ENCODE measurements at places on chromosomes 5 and 9.

DNA sequence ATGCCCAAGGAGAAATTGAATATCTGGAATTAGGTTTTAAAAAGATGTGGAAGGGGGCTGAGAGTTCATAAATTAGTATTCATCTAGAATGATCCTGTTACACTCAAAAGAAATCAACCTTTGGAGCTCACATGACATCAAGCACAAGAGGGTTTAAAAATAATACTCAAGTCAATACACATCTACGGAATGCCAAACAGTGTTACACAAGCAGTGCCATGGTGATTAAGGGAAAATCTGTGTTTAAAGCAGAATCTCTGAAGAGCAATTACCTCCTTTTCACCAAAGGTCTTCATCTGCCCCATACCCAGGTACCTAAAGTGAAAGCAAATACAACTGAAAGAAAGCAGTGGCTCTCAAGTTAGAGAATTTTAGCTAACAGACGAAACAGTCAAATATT, 261.6 kb downstream of the NFIB start:
- DNase-seq = no peak

- no peak for DNase-seq
Observed at GRCh38 chr9:118595719-118596305, 773.4 kb downstream of the BRINP1 start.

GRCh38 chr9:134929193-134930158, 11.8 kb upstream of the FCN1 start:
- no peak for DNase-seq

DNA sequence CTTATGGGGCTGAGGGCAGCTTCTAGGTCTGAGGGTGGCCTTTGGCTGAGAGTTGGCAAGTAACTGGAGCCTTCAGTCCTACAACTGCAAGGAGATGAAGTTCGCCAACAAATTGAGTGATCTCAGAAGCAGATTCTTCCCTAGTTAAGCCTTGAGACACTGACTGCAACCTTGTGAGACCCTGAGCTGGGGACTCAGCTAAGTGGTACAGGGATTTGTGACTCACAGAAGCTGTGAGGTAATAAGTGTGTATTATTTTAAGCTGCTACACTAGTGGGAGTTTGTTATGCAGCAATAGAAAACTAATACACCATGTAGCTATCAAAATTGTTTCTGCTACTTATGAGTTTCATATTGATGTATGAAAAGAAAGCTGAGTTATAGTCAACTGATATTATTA, 279.2 kb downstream of the PIK3R1 start:
- no peak for DNase-seq

DNA sequence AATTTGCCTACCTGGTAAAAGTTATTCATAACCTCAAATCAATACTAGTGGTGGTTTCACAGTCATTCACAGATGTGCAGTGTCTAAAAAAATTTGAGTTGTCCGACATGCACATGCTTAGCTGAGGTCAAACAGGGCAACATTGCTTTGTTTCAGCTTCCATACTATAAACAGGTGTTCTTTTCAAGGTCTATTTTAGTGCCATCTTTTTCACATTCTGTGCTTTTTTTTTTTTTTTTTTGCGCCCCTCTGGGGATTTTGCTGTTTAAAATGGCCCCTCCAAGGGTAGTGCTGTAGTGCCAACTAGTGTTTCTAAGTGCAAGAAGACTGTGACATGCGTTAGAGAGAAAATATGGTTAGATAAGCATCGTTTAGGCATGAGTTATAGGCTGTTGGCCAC, 14.5 kb downstream of the PHAX start:
- no peak for DNase-seq

DNA sequence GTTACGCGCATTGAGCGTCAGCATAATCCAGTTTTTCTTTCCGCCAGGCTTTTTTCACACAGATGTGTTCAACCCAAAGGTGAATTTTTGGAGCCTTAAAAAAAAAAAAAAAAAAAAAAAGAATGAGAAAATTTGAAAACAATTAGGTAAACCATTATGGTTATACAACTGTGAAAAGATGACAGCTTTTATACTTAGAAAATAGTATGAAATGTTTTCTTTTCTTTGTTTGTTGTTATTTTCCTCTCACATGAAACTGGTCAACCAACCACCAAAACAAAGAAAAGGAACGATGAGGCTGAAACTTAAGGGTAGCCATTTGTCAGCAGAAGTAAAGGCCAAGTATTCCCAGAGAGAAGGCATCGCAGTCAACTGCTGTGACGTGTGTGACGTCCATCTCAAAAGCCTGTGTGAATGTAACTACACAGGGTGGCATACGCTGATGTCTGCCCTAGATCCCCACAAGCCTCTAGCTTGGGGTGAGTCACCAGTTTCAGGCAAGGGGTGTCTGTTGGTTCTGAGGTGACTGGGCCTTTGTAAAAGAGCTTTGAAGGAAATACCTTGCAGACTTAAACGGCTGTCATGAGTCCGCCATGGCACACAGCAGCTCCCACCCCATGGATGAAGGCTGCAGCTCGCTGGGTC, 182.9 kb downstream of the AOPEP start:
- no peak for DNase-seq

DNA sequence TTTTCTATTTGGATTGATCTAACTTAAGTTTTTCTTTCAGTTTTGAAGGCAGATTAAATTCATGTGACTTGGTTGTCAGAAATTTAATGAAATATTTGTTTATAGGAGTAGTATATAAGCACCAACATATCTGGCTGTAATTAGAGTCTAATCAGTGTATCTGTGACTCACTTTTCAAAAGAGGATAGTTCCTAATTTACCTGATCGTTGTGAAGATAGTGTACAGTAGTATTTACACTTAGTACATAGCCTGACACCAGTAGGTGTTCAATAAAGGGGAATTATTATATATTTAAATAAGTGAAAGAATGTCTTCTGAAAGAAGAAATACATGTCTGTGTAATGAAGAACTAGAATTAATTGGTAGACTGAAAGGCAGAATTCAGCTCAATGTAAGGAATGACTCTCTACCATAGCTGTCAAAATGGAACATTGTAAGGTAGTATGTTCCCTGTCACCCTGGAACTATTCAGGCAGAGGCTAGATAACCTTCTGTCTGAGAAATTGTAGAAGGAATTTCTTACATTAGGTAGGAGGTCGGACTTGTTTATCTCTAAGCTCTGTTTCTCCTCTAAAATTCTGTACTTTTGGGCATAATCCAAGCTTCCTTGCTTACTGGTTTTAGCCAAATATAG, 8.6 kb downstream of the TGFBR1 start:
- DNase-seq = no peak

GRCh38 chr5:30505014-30505886, 688.2 kb upstream of the CDH6 start:
- DNase-seq = no peak

DNA sequence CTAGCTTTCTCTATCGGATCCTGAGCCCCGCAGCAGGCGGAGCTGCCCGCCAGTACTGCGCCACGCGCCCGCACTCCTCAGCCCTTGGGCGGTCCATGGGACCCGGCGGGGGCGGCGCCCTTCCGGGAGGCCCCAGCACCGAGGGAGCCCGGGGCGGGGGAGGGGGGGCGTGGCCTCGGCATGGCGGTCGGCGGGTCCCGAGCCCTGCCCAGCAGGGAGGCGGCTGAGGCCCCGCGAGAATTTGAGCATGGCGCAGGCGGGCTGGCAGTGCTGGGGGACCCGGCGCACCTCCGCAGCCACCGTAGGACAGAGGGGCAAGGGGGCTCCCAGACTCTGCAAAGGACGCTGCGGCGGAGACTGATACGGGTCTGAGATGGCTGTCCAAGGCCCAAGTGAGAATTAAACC, 6.8 kb downstream of the ZDHHC11B start:
- DNase-seq = no peak

DNA sequence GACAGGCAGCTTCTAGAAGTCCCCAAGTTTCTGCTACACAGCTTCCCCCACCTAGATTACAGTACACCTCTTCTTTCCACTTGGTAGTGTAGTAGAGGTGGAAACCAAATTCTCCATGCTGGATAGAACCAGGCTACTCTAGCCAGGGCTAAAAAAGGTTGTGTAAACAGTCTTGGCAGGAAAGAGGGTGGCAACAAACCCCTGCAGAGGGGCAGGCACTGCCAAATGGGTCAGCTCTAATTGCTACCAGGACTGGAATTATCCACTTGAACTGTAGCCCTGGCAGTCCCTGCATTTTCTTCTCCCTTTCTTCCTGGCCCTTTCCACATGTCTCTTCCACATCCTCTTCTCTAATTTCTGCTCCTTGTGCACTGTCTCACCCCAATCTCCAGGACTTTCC, 24.8 kb downstream of the RANBP3L start:
- DNase-seq = no peak

- DNase-seq = no peak
Observed at GRCh38 chr9:118177241-118177640, 473.0 kb downstream of the TLR4 start.
